ENCODE measurements at places on chromosomes 13 and 19.

GRCh38 chr13:59641817-59642216, 521.9 kb downstream of the DIAPH3 start:
- DNase-seq: no peak

DNA sequence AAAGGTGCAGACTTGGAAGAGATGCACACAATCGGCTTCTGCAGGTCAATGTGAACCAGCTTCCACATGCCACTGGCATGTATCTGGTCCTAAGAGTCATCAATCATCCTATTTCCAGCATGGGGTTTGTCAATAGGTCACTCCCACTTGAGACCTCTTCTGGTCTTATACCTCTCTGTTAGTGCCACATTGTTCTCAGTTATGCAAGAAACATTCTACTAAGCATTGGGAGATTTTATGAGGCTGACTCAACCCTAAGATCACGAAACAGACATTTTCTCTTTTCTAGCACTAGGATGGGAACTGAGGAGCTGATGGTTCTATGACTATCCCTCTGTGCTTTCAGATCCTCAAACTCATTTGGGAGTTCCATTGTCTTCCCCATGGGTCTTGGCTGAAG, 581.5 kb upstream of the KLF12 start:
- no peak for DNase-seq

DNA sequence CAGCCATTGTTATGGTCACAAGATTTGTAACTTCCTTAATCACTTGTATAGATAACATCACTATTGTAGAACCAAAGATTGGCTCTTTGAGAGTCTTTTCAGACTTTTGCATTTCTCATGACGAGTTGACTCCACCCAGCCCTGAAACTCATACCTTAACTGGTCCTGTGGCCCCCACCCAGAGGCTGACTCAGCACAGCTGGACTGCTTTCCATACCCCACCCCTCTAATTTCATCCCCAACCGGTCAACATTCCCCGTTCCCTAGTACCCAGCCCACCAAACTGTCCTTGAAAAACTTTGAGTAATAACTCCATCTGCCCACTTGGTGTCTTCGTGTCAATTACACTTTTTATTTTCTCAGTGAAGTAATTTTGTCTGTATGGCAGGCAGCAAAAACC, 32.1 kb upstream of the SLITRK1 start:
- DNase-seq: no peak

- DNase-seq: no peak
Measured at GRCh38 chr13:98751367-98751782, 1.1 kb downstream of the SLC15A1 start.

DNA sequence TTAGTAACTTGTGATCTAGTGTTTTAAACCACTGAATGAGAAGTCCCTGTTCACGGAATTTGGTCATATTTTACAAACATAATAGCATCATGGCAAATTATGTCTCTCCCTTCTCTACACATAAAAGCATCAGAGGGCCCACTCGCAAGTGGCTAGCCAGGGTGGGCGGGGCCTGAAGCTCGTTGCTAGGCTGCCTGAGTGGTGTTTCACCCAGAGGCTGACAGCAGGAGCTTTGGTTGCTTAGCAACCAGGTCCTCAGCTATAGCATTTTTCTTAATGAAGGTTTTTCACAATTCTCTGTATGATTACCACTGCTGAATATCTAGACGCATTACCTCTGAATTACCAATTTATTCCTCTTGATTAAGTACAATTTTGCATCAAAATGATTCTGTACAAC, 126.5 kb downstream of the NALCN start:
- DNase-seq: no peak

- no peak for DNase-seq
Measured at GRCh38 chr13:96075953-96076543, 13.9 kb upstream of the HS6ST3 start.

DNA sequence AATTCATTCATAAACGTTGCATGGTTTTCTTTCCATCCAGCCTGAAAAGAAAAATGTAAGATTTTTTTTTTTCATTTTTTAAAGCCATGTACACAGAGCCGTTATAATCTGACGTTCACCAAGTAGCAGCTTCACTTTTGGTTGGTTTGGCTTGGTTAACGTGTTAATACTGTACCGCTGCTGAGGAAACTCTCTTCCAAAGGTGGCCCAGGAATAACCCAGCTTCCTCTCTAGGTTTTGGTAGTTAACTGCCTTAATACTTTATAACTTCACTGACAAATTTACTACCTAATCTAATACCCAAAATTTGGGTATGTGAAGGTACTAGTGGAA, 1.7 kb downstream of the INTS6 start:
- DNase-seq: no peak

DNA sequence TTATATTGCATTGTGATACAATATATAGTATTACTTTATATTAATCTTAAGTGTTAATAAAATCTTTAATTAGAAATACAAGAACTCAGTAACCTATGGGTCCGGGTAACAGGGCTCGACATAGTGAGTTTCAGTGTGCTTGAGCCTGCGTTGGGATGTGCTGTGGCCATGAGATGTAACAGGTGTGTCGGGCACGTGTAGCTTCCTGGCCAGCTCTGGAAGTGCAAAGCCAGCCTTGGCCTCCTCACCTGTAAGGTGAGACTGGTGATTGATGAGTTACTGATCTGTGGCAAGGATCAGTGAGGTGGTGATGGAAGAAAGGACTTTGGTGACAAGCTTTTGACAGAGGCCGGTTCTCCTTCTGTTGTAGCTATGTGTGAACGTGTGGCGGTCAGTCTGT, 19.2 kb downstream of the ATP4B start:
- DNase-seq: no peak

- no peak for DNase-seq
Measured at GRCh38 chr13:57946361-57946760, 314.8 kb downstream of the PCDH17 start.

DNA sequence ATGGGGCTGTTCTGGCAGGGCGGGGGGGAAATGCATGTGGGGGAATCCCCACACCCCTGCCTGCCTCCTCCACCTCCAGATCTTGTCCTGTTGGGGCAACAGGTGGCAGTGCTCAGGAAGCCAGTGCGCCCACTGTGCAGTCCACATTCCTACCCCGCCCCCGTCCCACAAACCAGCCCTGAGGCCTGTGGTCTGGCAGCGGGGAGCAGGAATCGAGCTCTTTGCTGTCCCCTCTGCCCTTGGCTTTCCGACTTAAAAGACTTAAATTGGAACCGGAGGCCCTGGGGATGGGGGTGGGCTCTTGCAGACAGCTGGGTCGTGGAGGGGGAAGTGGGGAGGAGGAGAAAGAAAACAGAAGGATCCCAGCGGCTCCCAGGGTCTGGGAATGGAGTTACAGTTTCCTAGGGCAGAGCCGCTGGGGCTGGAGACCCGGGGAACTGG, 4.3 kb downstream of the NANOS3 start:
- peak; percentile 41 for DNase-seq

DNA sequence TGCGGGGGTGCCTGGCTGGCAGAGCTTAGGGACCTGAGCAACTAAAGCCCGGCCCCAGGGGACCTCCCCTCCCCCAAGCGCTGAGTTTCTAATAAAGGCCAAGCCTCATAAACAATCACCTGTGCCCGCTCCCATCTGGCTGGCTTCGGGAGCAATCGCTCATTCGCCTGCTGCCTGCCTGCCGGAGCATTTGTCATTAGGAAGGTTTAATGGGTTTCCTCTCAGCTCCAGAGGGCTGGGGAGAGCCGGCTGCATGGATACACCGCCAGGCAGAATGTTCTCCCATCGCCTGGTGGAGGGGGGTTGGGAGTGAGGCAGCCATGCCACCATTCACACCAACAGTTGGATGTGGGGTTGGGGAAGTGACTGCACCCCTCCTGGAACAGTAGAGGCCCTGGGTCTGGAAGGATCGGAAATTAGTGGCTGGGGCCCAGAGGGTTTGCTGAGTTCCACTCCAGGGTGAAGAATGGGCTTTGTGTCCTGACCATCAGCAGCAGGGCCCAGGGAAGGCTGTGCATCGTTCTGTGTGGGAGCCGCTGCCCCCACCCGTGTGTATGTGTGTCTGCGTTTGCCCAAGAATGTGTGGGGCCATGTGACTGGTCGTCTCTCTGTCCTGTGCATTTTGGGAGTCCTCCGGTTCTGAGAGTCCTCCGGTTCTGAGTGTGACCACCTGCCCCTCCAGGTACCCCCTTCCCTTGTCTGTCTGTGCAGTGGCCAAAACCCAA, 15.3 kb downstream of the PIN1 start:
- DNase-seq: no peak

DNA sequence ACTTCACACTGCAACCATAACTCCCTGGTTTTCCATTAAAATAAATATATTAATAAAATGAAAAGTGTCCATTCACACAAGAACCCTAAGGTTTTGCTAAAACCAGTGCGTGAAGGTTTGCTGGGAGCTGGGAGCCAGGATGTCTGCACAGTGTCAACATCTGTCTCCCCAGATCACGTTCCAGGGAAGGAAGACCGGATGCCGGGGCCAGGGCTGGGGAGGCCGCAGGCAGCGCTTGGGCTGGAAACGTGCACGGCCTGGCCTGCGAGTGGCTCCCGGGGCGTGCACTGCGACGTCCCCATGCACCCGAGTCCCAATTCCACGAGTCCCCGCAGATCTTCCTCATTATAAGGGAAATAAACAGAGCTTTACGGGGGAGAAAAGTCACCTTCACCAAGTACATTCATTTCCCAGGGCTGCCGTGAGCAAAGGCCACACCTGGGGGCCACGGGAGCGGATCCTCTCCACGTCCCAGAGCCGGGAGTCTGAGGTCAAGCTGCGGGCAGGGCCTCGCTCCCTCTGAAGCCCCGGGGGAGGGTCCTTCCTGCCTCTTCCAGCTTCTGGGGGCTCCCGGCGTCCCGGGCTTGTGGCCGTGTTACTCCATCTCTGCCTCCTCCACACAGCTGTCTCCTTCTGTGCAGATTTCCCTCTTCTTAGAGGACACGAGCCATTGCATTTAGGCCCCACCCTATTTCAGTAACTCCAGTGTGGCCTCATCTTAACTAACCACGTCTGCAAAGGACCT, 12.8 kb downstream of the SHC2 start:
- no peak for DNase-seq

DNA sequence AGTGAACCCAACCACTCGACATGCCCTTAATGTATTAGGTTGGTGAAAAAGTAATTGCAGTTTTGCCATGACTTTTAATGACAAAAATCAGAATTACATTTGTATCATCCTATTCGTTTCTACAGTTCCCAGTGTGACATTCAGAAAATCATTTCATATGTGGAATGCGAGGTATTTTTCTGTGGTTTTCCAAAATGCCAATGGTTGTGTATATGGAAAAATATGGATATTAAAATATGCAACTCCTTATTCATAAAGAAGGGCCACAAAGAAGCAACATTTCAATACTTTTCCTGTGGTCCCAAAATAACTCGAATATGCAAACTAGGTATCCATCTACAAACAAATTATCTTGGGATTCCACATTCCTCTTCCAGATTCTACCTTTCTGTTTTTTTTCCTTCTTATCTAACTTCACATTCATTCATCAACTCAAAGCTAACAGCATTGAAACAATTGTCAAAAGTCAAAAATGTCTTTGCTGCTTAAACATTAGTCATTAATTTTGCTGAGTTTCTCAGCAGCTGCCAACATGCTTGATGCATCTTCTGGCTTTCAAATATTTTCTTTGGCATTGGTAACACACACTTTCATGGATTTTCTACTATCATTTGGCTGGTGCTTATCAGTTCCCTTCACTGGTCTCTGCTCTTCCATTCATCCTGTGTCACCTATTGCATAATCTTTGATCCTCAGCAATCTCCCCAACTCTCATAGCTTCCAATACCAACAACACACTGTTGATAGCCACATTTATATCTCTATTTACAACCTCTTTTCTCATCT, 1445.4 kb downstream of the EFNB2 start:
- no peak for DNase-seq

GRCh38 chr19:49129238-49129583, 9.9 kb downstream of the PPFIA3 start:
- no peak for DNase-seq

DNA sequence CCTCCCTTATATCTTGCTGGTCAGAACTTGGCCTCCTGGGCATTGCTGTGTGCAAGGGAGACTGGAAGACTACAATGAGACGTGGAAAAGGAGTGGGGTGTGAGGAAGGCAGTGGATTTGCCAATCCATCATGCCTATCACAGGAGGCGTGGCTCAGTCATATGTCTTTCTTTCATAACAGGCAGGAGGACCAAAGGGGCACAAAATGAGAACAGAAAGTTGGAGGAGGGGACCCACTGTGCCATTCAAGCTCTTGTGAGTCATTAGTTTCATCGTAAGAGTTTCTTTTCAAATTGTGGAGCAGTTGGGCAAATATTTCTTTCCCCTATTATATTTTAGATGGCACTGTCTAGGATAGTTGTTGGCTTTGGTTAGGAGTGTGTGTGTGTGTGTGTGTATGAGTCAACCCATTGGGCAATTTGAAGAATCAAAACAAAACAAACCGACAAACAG, 471.5 kb downstream of the TSHZ3 start:
- DNase-seq: no peak

GRCh38 chr13:102928941-102929675, 83.3 kb downstream of the ERCC5 start:
- no peak for DNase-seq

DNA sequence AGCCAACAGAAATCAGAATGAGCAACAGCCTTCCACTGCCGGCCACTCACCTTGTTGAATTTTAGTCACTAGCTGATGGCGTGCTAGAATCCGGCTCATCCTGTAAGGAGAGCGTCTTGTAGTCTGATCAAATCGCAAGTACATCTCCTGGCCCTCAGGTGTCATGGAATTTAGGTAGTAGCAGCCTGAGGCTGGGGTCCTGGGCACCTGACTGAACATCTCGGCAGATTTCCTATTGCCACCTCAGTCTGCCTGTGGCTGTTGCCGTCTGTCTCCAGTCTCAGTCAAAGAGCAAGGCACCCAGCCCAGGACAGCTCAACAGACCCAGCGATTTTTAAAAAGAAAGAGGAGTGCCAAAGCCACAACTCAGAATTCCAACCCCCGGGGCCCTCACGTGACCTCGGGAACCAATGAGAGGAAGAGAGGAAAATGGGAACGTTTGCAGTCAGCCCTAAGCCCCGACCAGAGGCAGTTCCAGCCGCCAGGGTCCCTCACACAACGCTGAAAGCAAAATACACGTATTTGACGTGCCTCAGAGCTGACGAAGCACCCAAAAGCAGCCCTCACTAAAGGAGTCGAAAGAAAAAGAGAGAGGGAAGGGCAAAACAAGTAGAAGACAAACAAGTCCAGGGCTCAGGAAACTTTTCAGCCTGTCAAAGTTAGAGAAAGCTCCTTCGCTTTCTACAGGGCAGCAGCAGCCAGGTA, at the start of gene STARD13:
TSS of gene STARD13 (minus strand) at position 336 of the 705 bp plus-strand sequence. CDS start at position 219, 117 bp downstream.
- DNase-seq: no peak

DNA sequence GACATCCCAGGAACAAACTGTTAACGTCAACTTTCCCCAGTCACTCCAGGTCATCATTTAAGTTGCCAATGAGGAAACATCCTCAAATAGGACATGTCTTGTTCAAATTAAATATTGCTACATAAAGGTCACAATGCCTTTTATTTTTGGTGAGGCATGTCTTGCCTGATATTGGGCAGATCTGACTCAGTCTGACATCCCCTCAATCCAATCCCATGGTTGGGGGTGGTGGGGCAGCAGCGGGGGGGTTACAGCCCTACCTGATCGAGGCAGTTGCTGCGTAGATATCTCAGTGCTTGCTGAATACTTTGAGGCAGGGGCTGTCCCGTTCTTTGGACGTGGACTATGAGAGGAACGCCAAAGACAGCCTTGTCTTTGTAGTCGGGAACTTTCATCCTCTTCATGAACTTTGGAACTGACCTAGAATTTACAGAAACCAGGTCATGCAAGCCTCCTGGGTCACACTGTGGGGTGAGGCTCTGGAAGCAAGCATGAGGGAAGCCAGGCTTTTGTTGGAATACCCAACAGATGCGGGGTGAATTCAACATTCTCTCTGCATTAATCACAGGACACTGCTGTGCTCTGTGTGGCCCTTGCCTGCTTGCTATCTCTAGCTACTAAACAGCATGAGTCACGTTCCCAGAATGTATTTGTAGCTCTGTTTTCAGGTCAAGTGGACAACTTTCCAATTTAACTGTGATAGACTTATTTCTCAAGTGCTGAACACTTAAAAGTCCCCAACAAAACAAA, 109.8 kb downstream of the KL start:
- no peak for DNase-seq
